ENCODE measurements at places on chromosomes 12 and 14.

- DNase-seq, result peak; percentile 23
Observed at GRCh38 chr14:104650057-104650980, 39.1 kb upstream of the INF2 start.

GRCh38 chr12:110247340-110248095 is 33.5 kb upstream of the ATP2A2 start:
- no peak for DNase-seq

DNA sequence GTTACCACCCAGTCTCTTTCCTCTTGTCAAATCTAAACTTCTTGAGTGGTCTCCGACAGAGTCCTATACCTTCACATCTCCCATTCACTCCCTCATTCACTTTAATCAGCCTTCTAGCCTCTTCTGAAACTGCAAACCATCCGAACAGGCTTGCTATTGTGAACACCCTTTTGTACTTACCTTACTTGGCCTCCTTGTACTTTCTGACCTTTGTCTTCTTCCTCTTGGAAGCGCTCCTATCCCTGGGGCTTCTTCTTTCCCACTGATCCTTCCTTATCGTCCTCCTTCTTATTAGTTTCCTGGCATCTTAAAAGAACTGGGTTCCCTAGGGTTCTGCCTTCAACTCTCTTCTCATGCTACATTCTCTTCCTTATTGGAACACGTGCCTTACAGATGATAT is 76.9 kb upstream of the HIF1A start:
- no peak for DNase-seq

DNA sequence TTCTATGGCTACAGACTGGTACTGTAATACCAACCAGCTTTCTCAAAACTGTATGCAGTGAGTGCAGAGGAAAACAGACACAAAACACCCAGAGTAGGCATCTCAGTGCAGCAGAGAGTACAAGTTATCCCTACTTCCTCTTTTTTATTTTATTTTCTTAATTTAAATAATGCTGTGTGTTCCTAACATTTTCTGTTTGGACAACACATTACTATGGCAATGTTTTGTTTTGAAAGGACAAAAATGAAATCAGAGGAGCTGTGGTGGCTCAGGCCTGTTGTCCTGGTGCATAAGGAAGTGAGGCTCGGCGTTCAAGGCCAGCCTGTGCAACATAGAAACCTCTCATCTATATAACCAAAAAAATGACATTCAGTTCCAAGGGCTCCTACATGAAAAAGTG is 33.7 kb upstream of the SELPLG start:
- no peak for DNase-seq

GRCh38 chr12:30652034-30652696 is 43.5 kb downstream of the IPO8 start:
- no peak for DNase-seq

GRCh38 chr12:116448165-116448739 is 110.9 kb upstream of the MAP1LC3B2 start:
- no peak for DNase-seq

DNA sequence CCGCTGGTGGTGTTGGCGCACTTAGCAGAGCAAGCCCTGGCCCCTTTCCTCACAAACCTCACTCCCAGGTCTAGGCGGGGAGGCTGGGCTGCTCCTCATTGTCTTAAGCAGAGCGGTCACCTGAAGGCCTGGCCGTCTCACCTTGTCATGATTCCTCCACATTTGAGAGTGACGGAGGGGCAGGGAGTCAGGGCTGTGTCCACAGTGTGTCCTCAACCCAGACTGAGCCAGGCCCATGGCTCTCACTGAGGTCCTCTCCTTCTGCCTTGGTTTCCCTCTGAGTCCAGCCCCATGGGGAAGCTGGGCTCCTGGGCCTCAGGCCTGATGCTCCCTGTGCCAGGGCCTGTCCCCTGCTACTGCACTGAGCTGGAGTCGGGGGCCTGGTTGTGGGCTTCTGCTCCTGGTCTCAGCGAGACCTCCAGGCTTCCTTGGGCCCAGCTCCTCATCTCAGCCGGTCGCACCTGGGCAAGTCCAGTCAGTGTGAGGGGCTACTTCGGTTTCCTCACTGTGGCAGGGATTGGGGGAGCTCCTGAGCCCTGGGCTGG is 44.9 kb downstream of the KRT80 start:
- DNase-seq, result no peak

DNA sequence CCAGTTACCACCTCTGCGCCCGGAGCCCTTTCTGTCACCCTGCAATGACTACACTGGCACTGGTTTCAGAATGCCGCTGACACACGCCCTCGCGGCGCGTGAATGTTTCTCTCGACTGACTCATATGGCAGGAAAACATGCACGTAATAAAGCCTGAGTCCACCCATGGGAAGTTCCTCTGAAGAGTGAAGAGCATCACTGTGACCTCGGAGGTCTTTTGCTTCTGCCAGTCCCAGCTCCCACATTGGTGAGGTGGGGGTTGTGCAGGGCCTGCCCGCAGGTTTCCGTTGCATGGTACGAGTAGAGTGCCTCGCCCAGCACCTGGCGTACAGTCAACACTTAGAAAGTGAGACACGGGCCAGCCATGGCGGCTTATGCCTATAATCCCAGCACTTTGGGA is 11.1 kb upstream of the SLC6A12 start:
- DNase-seq, result no peak

DNA sequence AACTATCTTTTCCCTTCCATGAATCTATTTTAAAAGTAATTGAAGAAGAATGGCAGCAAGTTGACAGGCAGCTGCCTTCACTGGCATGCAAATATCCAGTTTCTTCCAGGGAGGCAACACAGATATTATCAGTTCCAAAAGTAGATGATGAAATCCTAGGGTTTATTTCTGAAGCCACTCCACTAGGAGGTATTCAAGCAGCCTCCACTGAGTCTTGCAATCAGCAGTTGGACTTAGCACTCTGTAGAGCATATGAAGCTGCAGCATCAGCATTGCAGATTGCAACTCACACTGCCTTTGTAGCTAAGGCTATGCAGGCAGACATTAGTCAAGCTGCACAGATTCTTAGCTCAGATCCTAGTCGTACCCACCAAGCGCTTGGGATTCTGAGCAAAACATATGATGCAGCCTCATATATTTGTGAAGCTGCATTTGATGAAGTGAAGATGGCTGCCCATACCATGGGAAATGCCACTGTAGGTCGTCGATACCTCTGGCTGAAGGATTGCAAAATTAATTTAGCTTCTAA is 18.4 kb downstream of the TMPO start:
- DNase-seq, result no peak

DNA sequence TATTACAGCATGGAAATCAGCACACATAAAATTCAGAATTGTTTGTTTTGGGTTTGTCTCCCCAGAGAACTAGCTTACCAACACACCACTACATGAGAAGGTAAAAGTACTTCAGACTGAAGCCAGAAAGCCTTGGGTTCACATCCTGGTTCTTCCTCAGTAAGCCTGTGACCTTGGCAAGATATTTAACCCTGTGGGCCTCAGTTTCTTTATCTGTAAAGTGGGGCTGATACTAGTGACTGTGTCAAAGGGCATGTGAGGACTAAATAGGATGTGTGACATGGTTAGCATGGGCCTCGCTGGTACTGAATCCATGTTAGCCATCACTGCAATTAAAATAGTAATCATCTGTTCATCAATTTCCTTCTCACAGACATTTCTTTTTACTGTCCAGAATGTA is 366.1 kb downstream of the MED13L start:
- no peak for DNase-seq

DNA sequence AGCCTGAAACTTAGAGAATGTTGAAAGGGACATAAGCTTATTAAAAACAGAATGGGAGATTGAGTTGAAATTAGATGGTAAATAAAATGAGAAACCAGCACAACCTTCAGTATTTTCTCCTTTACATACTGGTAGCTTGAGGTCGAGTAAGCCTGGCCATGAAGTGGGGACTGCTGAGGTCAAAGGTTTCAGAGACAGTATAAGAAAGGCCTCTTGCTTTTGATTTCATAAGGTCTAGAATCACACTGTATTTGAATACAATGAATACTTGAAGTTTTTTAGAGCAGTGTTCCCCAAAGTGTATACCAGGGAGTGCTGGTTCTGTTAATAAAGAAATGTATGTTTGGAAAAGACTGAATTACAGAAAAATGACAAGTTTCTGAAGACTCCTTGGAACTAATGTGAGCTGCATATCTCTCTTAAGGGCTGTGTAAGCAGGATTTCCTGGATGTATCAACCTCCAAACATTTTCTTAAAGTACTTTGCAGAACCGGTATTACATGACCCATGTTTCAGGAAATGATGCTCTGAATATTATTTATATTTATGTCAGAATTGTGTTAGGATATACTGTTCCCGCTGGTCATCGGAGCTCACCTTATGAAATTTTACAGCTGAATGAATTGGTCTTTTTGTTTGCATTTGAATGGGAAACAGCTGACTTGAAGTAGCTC is 85.0 kb downstream of the AKAP6 start:
- DNase-seq, result no peak

DNA sequence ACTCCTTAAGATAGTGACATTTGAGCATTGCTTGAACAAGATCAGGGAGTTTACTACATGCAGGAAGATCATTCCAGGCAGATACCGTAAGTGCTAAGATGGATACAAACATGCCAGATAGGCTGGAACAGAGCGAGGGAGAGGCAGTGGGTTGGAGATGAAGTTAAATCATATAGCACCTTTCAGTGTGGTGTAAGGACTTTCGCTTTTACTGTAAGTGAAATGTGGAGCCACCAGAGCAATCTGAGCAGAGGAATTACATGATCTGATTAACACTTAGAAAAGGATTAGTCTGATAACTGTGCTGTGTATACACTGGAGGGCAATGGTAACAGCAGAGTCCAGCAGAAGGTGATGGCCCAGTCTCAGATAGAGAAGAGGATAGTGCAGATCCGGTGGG is 163.0 kb upstream of the SSTR1 start:
- no peak for DNase-seq

- DNase-seq, result no peak
Observed at GRCh38 chr14:101333335-101334280, 227.7 kb upstream of the DIO3 start.

DNA sequence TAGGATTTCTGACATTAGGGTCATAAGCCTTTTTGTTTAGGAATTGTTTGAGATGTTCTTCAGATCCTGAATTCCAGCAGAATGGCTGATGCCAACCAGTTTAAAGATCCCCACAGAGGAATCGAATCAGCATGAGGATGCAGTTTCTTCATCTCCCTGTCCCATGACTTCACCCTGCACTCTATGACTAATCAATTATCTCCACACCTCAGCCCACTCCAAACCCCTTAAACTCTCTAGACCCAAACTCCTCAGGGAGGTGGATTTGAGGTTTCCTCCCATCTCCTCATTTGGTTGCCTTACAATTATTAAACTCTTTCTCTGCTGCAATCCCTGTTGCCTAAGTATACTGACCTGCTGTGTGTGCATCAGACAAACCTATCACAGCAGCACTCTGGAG is 86.5 kb upstream of the CRY1 start:
- no peak for DNase-seq

DNA sequence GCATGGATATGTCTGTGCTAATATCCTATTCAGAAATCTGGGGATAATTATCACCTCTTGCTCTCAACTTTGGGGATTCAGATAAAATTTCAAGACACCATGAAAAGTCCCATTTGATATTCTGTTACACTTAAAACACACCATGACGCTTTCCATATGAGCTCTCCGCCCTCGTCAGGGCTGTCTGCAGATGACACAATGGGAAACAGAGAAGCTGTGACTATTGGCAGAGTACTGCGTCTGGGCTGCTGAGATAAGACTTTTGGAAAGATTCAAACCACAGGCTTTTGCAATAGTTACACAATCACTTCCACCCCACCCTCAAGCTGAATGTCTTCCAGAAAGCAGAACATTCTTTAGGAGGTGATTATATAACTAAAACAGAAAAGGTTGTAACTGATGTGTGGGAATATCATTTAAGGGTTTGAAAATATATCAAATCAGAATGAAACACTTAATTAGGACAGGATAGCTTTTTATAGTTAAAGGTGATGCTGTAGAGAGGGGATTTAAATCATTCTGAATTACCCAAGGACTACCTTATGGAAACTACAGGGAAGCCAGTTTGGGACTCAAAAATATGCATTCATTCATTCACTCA is 75.3 kb upstream of the TMPO start:
- DNase-seq, result no peak
